ENCODE measurements at places on chromosomes 1 and 21. TPM values are rescaled to one million over a fixed set of nuclear protein-coding genes. Genes with fewer than 3 reads are reported as not detected.

Gene RXFP4
- 0.07 TPM for total RNA-seq

Gene DIO1
- total RNA-seq = not detected

Gene OLFML3
- 4.1 TPM for total RNA-seq

Gene ASAP3
- 7.8 TPM for total RNA-seq
